Activated T-cell treated with anti-CD3 and anti-CD28 coated beads, Interleukin-2, amount 50 U/mL, for 72 hours (primary cell): ENCODE measurements at places on chromosomes 3 and 15. TPM values are rescaled to one million over a fixed set of nuclear protein-coding genes. Genes with fewer than 3 reads are reported as not detected.

The KIF7 gene
- total RNA-seq, result 1.4 TPM

GRCh38 chr15:99322643-99323405, 71.5 kb downstream of the LRRC28 start:
- H3K27me3 ChIP-seq, result no peaks in the 10 kb centered on the region
- no peak overlapping the region for H3K27ac ChIP-seq
- no peaks in the 10 kb centered on the region for H3K36me3 ChIP-seq
- DNase-seq, result no peak

DNA sequence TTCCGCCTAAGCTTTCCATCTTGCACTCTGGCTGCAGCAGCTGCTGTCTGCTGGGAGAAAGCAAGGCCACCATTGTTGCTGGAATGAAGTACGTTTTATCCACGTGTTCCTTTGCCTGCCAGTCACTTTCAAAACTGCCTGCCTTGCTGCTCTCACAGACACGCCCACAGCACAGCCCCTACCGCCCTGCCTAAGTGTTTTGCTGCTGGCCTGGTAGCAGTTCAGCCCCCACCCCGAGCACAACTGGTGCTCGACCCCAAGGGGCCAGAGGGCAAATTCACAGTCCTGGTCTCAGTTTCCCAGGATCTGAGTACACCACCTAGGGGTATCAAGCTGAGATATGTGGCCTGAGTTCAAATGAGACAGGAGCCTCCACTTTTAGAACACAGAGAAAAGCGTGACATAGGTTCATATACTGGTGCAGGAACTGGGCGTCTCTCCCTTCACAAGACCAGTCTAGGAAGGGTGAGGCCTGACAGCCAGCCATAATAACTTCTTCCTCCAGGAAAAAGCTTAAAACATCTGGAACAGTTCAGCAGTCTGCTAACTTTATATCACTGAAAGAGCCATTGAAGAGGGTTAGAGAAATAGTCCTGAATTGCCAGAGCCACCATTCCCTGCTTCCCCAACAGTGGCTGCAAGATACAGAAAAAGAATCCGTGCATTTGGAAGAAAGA, 1012.3 kb downstream of the ZPLD1 start:
- H3K4me1 ChIP-seq, result no peaks in the 10 kb centered on the region
- no peak for DNase-seq
- no peaks in the 10 kb centered on the region for H3K27me3 ChIP-seq
- H3K4me3 ChIP-seq, result no peak overlapping the region

- no peak overlapping the region for H3K4me3 ChIP-seq
- no peaks in the 10 kb centered on the region for H3K27me3 ChIP-seq
- H3K36me3 ChIP-seq, result peaks cover 2% of the 10 kb centered on the region
- H3K27ac ChIP-seq, result no peak overlapping the region
- no peaks in the 10 kb centered on the region for H3K4me1 ChIP-seq
- DNase-seq, result no peak
Measured at GRCh38 chr15:26475554-26475953, 297.3 kb downstream of the GABRB3 start.

DNA sequence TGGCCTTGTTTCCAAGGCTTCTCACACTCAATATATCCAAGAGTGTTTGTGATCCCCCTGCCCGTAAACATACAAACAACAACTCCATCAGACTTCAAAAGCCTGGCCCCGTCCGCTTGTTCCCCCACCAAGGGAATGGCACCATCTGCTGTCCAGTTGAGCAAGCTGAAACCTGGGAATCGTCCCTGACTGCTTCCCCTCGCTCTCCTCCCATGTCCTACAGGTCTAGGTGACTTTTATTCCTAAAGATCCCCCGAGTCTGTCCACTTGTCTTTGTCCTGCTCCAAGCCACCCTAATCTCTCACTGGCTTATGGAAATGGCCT, 27.9 kb upstream of the FAM174B start:
- no peak for DNase-seq
- peaks cover 29% of the 10 kb centered on the region for H3K27me3 ChIP-seq
- H3K27ac ChIP-seq, result no peak overlapping the region
- no peaks in the 10 kb centered on the region for H3K4me1 ChIP-seq
- H3K36me3 ChIP-seq, result peaks cover 2% of the 10 kb centered on the region
- no peak overlapping the region for H3K4me3 ChIP-seq
